ENCODE measurements at places on chromosomes 1 and 21.

GRCh38 chr21:18840239-18840638, 436.7 kb upstream of the TMPRSS15 start:
- no peak for DNase-seq

GRCh38 chr1:224377676-224378006, 21.0 kb downstream of the CNIH4 start:
- DNase-seq, result peak; percentile 16

- DNase-seq, result no peak
These were observed 67.1 kb upstream of the PTGFRN start for GRCh38 chr1:116842654-116843053.

- no peak for DNase-seq
These were observed 121.7 kb downstream of the SMYD2 start for GRCh38 chr1:214402613-214403083.

- no peak for DNase-seq
These were observed 36.3 kb upstream of the RWDD3 start for GRCh38 chr1:95197616-95198252.

GRCh38 chr1:6447818-6448748, 17.9 kb downstream of the TNFRSF25 start:
- DNase-seq, result no peak

DNA sequence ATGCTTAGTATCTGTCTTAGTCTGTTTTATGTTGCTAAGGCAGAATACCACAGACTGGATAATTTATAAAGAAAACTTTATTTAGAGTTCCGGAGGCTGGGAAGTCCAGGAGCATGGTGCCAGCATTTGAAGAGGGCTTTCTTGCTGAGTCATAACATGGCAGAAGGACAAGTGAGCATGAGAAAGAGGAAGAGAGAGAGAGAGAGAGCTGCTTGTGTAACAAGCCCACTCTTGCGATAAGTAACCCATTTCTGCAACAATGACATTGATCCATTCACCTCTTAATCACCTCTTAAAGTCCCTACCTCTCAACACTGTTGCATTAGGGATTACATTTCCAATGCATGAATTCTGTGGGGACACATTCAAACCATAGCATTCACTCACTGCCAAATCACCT, 11.7 kb upstream of the MYOCOS start:
- DNase-seq, result no peak

- DNase-seq, result peak; percentile 20
These were observed 17.2 kb upstream of the RLF start for GRCh38 chr1:40143891-40144575.

DNA sequence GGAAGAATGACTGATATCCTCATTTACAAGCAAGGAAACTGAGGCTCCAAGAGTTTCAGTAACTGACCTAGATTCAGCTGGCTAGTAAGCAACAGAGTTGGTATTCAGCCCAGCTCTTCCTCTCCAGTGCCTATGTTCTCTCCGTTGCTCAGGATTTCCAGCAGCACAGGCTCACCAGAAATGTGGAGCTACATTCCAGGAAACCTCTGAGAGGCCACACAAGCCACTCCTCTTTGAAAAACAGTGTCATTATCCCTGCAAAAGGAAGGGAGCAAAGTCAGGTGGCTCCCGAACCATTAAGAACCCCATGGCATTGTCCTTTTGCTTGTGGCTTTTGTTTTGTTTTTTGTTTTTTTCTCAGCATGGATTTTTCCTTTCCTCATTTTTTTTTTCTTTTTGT, 40.6 kb upstream of the DUSP10 start:
- DNase-seq, result no peak

- DNase-seq, result no peak
These were observed 129.5 kb downstream of the TENT5C start for GRCh38 chr1:117735045-117735992.

GRCh38 chr1:184941735-184942134, 32.6 kb downstream of the NIBAN1 start:
- no peak for DNase-seq

DNA sequence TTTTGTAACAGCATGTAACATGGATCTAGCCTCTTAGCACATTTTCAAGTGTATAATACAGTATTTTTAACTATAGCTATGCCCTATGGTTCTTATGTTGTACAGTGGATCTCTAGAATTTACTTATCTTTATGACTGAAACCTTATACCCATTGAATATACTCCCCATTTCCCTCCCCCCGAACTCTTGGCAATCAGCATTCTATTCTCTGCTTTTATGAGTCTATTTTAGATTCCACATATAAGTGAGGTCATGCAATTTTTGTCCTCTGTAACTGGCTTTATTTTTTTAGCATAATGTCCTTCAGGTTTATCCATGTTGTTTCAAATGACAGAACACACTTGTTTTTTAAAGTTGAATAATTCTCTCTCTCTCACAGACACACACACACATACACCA, 3.1 kb upstream of the GBP6 start:
- DNase-seq, result no peak

DNA sequence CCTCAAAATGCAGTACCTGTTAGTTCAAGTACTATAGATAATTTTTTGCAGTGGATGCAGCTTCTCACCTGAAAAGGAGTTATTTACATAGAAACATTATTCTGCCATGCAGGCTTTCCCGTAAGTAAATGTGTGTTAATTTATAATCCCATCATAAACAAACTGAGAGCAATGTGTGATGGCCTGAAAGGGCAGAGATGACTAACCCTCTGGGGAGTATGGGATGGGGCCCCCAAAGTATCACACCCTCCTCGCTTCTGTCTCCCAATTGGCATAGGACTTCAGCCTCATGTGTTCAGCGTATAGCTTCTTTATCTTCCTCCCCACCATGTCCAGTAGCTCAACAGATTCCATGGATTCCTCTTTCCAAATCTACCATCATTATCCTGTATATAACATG, 7.6 kb downstream of the HMGCL start:
- DNase-seq, result no peak

GRCh38 chr1:183896466-183897048, 91.6 kb downstream of the RGL1 start:
- no peak for DNase-seq

GRCh38 chr1:205589046-205589445, 42.8 kb downstream of the ELK4 start:
- DNase-seq, result no peak

DNA sequence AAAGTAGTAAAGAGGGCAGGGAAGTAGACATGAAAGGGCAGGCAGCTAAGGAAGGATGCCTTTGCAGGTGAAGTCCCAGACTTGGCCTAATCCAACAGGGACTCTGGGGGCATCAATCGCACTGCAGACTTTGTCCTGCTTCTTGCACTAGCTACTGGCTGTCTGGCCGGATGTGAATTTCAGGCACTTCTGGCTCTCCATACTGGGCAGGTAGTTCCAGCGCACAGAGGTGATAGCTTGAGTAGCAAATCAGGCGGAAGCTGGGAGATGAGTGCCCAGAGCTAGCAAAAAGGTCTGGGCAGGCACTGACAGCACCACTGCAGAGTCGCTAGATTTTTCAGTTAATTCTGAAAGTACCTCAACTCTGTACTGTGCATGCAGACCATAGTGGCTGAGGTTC, 997 bp downstream of the RSPH1 start:
- DNase-seq, result no peak

GRCh38 chr1:57066980-57067610, 101.3 kb upstream of the C8B start:
- no peak for DNase-seq

GRCh38 chr1:210448297-210448892, 119.7 kb downstream of the HHAT start:
- no peak for DNase-seq

DNA sequence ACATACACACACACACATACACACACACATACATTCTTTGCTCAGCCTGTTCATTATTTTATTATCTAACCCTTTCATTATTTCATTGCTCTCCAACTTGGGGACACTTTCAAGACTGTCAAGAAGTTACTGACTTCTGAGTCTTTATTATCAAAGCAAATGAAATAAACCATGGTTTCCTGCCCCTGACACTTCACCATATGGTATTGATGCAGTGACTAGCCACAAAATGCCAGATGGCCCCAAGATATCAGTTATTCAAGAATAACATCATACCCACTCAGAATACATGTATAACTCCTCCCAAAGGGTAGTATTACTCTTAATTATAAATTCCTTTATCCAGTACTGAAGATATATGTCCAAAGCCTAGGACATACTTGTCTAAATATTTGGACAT, 197.3 kb downstream of the MRPL39 start:
- DNase-seq, result no peak

GRCh38 chr1:19591482-19592091, 52.5 kb upstream of the NBL1 start:
- no peak for DNase-seq

DNA sequence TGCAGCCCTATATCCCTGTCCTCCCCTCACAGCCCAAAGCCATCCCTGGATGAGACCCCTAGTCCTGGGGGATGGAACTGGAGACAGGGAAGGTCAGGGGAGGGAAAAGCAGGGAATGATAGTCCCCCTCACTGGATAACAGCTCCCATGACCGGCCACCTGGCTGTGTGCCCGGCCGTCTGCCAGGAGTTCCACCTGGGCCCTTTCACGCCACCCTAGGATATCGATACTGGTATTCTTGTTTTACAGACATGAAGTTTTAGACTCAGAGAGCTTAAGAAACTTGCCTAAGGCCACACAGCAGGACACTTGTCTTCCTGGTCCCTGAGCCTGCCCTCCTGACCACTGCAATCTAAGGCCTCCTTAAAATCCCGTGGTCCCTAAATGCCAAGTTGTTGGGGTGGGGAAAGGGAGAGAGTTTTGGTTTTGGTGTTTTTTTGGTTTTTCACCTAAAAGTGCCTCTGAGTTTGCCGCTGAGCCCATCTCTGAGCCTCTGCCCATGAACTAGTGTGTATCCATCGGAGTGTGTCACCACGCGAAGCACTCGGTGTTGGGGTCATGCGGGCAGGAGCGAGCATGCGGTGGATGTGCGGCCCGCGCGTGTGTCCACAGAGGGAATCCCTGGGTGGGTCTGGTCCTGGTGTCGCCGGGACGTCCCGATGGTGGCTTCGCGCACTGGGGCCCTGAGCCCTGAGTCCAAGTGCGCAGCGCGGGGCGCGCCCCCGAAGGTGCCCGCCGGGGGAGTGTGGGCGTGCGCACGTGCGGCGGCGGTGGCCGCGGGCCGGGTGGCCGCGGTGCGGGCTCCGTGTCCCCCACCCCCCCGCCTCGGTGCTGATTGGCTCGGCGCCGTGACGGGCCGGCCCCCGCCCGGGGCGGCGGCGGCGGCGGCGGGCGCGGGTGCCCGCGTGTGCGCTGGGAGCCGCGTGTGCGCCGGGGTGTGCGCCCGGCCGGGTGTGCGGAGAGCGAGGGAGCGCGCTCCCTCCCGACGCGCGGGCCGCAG, at the start of gene EPHA8:
Gene EPHA8 (plus strand): TSS at position 906 of the 1,000 bp plus-strand sequence. CDS start 147 bp downstream, outside the sequence.
- DNase-seq, result no peak

DNA sequence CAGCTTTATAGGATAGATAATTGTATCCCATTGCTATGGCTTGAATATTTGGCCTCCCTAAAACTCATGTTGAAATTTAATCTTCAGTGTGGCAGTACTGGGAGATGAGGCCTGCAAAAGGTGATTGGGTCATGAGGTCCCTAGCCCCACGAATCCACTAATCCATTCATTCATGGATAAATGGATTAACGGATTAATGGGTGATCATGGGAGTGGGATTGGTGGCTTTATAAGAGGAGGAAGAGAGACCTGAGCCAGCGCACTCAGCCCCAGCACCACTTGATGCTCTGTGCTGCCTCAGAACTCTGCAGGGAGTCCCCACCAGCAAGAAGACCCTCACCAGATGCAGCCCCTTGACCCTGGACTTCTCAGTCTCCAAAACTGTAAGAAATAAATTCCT, 32.0 kb downstream of the S100A6 start:
- DNase-seq, result no peak

DNA sequence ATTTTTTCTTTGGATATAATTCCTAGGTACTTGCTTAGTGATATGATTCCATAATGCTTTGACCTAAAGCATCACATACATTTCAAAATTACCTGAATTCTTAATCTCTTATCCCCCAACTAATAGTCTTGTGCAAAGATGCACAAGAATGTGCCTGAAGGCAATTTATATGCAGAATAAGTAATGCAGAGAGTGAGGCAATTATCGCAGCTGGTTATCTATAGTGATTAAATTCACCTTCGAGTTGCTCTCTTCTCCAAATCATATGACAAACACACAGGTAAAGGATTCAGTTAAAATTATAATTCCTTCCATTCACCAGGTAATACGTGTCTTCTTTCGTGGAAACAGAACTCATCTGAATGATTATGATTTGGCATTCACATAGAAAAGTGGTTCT, 717.3 kb downstream of the MRPL39 start:
- no peak for DNase-seq

- DNase-seq, result no peak
These were observed 47.0 kb upstream of the ATF3 start for GRCh38 chr1:212561501-212561931.

DNA sequence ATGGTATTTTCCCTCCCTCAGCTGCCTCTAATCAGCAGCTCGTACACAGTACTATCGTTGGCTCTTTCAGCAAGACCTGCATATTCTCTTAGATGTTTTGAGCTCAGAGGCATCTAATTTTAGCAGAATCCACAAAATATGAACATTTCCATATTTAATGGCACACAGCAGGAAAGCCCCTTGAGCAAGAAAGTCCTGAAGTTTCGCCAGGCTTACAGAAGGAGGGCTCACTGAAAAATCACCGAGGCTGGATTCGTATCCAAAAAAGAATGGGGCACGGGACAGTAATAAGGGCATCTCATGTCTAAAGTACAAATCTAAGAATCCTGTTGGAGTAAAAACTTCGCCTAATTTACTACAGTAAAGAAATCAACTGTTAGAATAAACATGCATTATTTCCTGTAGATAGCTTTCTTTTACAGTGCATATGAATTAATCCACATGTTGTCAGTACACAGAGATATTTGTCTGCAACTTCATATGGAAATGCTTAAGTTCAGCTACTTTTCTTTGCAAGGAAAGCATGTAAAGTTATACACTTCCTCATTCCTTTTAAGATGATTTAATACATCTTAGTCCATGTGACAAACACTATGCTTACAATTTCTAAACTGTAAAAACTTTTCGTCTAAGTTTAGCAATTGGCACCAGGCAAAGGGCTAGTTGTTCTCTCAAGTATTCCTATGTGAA, 1205.3 kb upstream of the ADGRL4 start:
- no peak for DNase-seq

GRCh38 chr1:211231873-211232272, 27.3 kb upstream of the RCOR3 start:
- no peak for DNase-seq

DNA sequence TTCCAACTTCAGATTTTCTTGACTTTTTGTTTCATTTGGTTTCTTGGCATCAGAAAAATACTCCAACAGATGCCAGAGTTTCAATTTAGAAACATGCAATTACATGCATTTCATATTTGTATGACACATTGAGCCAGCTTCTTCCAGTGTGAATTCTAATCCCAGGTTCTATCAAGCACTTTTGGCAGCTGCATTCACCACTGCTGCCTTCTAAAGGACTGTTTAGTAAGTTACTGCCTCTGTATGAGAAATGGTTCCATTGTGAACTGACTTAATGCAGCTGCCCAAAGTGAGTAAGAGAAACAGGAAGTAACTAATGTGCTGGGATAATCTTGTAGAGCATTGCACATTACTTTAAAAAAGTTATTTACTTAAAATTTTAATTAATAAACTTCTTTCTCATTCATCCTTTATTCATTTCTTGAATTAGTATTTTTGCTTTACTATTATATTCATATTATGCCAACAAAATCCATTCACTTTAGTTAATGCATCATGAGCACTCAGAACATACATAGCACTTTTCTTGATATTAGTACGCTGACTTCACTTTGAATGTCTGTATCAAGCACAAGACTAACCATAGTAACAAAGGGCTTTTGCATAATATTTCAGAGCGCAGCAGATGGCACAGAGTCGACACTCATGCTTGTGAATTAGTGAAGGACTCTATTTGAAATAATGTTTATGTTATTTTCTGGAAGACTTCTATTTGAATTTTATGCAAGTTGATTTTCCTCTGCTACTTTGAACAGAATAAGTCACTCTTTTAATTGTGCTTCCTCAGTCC, 9.8 kb downstream of the RGS18 start:
- no peak for DNase-seq

Data from stimulated activated CD4-positive, alpha-beta T cell treated with anti-CD3 and anti-CD28 coated beads, Interleukin-4, amount 100 ng/mL, for 48 hours (primary cell).